ENCODE measurements at places on chromosomes 2 and 18.

DNA sequence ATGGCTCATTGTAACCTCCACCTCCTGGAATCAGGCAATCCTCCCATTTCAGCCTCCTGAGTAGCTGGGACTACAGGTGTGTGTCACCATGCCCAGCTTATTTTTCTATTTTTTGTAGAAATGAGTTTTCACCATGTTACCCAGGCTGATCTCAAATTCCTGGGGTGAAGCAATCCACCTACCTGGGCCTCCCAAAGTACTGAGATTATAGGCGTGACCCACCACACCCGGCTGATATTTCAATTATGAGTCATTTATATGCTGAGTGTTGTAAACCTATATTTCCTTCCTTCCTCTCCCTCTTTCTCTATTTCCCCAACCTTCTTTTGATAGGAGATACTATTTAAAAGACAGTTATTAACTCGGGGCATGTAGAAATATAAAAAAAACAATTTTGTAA is 469.6 kb upstream of the ID2 start:
- no peak for DNase-seq

DNA sequence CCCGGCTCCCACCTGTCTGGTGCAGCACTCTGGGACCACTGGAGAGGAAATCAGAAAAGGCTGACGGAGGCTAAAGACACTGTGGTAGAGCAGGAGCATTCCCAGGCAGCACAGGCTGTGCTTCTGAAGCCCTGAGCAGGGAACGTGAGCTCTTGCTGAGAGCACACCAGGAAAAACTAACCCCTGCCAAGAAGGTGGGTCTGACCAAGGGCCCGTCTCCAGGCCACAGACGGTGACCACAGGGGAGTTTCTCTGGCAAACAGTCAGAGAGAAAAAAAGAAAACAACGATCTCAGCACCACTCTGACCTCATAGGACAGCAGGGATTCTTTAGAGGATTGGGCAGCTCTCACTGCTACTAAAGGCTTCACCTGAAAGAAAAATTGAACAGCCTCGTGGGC is 201.4 kb downstream of the AFF3 start:
- DNase-seq = no peak

GRCh38 chr2:9418746-9419145 is 4.6 kb downstream of the ITGB1BP1 start:
- DNase-seq = no peak

- no peak for DNase-seq
These were observed 618.0 kb downstream of the CCDC85A start for GRCh38 chr2:56801770-56802169.

- DNase-seq = no peak
These were observed 636.2 kb upstream of the CHAC2 start for GRCh38 chr2:53131416-53131815.

DNA sequence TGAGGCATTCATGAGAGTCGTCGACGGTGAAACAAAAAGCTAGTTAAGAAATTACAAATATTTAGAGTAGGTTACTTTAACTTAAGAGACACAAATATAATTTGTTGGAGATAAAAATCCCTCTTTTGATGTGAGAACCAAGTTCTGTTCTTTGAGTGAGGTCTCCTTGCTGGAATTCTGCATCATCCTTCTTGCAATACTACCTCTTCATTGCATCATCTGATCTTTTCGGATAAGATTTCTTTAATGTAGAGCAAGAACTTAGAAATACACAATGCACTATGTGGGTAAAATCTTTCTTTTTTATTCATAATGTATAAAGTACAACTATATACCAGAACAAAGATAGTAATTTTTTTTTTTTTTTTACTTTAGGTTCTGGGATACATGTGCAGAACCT is 118.4 kb downstream of the ARL4C start:
- no peak for DNase-seq

Measured in NCI-H774 (cell line).